Progenitor cell of endocrine pancreas (in vitro differentiated cells): ENCODE measurements at places on chromosomes 12 and 14.
A peak's percentile ranks its signal among the peaks of the same experiment; 100 is the strongest.

DNA sequence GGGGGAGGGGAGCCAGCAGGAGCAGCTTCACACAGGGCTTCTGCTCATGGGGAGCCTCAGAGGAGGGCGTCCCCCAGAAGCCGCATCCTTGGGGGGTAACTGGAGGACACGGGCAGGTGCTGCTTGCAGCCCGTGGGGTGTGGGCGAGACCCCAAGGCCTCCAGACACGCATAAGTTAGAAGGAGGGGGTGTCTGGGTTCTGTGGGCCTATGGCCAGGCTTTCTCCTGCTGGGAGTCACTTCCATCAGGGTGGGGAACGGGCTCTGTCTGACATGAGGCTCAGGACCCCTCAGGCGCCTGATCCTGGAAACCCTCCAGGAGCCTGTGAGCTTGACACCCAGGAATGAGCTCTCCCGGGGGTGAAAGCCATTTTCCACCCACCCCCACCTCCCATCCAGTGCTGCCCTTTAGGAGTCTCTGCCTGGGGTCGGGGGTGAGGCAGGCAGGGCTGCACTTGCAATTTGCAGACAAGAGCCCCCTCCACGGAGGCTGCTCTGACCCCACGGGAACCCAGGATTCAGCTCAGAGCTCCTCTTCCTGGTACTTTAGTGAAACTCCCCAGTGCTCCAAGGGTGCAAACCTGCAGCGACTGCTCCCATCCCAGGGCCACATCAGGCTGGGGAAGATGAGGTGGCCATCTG is 325.7 kb downstream of the ADGRD1 start:
- DNase-seq, result no peak

- DNase-seq, result no peak
Measured at GRCh38 chr14:90658541-90658967, 157.7 kb downstream of the TTC7B start.

GRCh38 chr14:59333235-59333634 is 131.9 kb downstream of the GPR135 start:
- DNase-seq, result no peak

DNA sequence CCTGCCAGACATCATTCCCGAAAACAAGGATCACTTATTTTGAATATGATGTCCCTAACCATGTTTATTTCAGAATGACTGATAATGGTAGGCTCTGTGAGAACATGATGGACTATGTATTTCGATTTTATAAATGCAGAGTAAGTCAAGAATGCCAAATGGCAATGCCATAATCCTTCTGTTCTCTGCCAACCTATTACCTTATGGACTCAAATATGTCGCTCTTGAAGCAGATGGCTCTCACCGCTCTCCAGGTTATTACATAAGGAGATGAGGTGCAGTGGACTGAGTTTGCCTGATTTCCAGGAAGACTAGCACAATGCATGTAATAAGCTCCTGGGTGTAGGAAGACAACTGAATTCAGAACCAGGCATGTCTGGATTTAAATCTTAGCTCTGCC is 227.2 kb downstream of the BTG1 start:
- DNase-seq, result no peak

DNA sequence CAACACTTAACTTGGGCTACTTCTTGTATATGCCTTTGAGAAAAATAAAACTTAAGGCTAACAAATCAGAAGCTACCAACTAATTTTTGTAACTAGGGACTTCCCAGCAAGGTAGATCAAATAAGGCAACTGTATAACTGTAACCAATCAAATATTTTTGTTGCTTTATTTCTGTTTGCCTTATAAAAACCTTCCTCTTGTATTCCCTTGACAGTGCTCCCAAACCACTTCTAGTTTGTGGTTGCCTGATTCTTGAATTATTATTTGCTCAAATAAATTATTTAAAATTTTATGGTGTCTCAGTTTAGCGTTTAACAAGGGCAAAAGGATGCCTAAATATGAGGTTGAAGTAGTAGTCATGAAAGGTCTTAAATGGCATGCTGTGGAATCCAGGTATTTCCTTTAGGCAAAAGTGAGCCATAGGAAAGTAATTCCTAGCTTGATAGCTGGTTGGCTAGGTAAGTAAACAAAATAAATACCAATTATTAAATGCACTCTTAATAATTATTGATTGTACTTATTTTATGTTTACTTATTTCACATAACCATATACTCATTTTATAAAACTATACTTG is 632.6 kb downstream of the RPL10L start:
- DNase-seq, result no peak

- no peak for DNase-seq
Measured at GRCh38 chr14:83883732-83884131, 1646.2 kb upstream of the FLRT2 start.

DNA sequence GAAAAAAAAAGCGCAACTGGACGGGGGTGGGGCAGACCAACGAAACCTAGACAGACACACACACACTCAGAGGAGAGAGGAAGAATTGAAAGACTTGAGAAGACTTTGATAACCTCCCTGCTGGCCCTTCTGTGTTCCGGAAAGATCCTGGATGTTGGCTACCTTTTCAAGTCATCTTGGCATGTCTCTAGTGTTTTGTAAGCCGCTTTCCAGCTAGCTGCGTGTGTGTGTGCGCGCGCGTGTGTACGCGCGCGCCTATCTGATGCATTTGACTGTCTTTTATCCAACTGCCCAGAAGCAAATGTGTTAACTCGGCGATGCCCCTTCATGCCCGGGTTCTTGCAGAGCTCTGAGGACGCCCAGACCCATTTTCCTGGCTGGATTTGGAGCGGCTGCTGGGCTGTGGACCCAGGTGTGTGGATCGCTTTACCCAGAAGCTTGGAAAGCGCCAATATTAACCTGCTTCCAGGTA is 664 bp downstream of the LRFN5 start:
- DNase-seq, result no peak

GRCh38 chr12:68065163-68065562 is 75.9 kb downstream of the IFNG-AS1 start:
- DNase-seq, result no peak

GRCh38 chr14:89351221-89351515 is 65.9 kb downstream of the FOXN3 start:
- DNase-seq, result no peak

- DNase-seq, result no peak
Measured at GRCh38 chr12:100572184-100572583, 1.3 kb upstream of the GAS2L3 start.

DNA sequence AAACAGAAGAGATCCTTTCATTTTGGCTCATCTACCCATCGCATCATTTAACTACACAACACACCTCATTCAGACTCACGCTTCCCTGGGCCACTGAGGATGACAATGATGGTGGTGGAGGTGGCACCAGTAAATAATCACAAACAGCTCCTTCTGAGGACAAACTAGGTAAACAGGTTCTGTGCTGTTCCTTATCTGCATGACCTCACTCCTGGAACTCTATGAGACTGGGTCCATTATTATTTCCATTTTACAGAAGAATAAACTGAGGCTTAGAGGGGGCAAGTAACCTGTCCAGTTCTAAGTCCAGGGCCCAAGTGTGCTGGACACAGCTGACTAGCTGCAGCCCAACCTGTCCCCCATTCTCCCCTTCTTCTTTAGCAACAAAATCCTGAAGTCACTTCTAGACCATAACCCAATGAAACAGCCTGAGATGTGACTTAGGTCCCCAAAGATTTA is 50.4 kb downstream of the ITPK1 start:
- no peak for DNase-seq

DNA sequence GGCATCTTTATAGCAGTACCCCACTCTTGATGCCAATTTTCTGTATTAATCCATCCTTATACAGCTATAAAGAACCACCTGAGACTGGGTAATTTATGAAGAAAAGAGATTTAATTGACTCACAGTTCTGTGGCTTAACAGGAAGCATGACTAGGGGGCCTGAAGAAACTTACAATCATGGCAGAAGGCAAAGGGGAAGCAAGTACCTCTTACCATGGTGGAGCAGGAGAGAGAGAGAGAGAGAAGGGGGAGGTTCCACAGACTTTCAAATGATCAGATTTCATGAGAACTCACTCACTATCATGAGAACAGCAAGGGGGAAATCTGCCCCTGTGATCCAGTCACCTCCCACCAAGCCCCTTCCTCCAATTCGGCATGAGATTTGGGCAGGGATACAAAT is 84.4 kb downstream of the SLC24A4 start:
- DNase-seq, result no peak

DNA sequence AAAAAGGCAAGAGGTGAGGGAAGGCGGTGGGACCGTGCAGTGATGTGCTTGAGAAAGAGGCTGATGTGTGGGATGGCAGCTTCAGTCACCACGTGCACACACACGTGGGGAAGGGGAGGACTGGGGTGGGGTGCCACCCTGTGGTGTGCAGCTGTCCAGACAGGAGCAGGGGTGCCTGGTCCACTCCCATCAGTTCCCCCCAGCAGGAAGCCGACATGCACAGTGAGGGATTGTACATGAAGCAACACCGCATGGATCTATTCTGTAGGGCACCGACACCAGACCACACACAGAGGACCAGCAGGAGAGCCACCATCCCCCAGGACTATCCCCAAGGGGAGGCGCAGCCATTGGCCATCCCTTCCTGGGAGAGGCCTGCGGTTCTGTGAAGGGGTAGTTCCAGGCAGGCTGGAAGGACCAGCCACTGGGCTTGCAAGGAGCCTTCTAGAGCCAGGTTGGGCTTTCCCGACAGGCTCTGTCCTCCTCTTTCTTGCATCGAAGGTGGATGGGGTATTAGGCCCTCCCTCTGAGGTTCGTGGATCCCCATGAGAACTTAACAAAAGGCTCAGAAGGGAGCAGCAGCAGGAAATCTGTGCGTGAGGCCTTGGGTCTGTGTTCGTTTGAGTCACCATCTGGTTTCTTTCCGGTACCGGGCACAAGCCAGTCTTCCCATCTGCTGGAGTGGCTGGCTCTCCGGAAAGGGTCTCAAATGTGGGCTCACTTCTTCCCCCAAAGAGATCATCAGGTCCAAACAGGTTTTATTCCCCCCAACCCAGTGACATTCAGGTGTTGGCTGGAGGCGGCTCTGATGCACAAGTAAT is 59.8 kb downstream of the PLEKHG3 start:
- DNase-seq, result no peak

- no peak for DNase-seq
Measured at GRCh38 chr12:614411-614970, 48.8 kb downstream of the NINJ2 start.

DNA sequence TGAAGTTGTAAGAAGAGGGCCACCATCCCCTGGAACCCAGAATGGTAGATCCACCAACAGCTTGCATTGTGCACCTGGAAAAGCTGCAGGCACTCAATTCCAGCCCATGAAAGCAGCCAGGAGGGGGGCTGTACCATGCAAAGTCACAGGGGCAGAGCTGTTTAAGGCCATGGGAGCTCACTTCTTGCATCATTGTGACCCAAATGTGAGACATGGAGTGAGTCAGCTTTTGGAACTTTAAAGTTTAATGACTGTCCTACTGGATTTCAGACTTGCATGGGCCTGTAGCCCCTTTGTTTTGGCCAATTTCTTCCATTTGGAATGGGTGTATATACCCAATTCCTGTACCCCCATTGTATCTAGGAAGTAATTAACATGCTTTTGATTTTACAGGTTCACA is 50.8 kb downstream of the SLC16A7 start:
- no peak for DNase-seq

DNA sequence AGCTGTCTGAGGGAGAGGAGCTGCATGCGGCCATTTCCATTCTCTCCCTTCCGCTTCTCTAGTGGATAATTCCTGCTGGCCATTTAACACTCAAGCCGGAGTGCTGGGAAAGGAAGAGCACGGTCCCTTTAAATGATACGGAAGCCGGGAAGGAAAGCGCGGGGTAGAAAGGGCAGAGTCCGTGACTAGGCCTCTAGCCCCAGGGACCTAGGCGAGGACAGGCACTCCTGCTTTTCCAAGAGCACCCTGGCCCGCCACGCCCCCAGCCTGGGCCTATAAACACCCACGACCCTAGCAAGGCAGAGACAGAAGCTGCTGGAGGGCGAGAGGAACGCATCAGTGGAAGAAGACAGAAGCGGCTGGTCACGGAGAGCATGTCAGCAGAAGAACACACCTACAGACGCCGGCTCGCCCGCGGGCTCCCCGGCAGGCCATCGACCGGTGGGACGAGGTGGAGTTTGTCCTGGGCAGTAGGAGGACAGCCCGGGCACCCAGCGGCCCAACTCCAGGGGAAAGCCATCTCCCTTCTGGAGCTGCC is 1206.6 kb upstream of the TMEM132C start:
- no peak for DNase-seq

GRCh38 chr14:23057757-23058653 is 685 bp upstream of the CDH24 start:
- DNase-seq, result peak; percentile 93

DNA sequence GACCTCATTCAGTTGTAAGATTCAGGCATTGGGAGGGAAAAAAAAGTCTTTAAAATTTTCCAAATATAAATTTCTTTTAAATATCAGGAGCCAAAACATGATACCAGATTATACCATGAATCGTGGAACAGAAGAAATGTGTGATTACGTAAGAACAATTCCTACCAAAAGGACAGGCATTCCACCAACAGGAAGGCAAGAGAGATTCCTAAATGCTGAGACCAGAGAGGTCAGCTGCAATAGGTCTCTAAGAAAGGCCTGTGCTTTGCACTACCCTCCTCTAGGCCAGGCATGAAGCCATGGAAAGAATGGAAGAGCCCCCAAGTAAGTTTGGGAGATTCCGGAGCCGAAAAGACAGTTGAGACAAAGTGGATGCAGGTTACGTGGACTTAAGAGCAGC is 83.7 kb downstream of the PTGER2 start:
- no peak for DNase-seq

DNA sequence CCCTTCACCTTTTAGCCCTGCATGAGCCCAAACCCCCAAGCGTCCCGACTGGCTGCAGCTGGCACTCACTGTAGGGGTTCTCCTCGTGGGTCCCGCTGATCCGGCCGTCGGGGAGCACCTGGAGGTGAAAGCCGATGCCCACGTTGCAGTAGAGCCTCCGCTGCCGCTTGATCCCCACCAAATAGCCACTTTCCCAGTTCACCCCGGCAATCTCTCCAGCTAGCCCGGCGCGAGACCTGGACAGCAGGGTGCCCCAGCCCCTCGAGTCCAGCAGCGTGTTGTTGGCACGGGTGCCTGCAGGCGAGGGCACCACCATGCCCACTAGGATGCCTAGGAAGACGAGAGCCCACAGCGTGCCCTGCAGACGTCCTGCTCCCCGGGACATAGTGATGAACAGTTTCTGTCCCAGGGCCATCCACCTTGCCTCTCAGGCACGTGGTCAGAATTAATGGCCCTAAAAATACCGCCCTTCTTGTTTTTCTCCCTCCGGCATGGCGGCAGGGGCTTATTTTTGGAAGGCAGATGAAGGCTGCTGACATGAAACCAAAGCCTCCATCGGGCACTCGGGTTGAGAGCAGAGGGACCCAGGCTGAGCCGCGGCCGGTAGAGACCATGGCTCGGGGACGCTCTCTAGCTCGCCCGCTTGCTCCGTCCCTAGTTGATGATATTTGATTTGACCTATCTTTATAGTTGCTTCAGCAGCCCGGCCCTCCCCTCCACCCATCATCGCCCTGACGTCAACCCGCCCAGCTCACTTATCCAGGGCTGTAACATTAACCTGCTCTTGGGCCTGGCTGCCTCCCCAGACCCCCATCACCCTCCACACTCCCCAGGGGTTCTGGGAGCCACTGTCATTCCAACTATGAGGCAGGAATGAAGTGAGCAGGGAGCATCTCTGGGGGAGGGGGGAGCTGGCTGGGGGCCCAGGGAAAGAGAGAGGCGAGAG is at the start of gene FGF6:
FGF6 (minus strand) TSS at position 660 of the 946 bp plus-strand sequence; CDS start at position 415, 245 bp downstream.
- DNase-seq, result peak; percentile 9

- no peak for DNase-seq
Measured at GRCh38 chr12:116171549-116171948, 105.9 kb downstream of the MED13L start.

- DNase-seq, result no peak
Measured at GRCh38 chr14:100713705-100714104, 13.0 kb upstream of the DLK1 start.

GRCh38 chr14:76129851-76130576 is 21.7 kb upstream of the GPATCH2L start:
- no peak for DNase-seq

GRCh38 chr12:22082190-22082701 is 36.2 kb downstream of the CMAS start:
- no peak for DNase-seq
